H9 (cell line): ENCODE measurements at places on chromosomes 5 and 9. TPM values are rescaled to one million over a fixed set of nuclear protein-coding genes. Genes with fewer than 3 reads are reported as not detected.

DNA sequence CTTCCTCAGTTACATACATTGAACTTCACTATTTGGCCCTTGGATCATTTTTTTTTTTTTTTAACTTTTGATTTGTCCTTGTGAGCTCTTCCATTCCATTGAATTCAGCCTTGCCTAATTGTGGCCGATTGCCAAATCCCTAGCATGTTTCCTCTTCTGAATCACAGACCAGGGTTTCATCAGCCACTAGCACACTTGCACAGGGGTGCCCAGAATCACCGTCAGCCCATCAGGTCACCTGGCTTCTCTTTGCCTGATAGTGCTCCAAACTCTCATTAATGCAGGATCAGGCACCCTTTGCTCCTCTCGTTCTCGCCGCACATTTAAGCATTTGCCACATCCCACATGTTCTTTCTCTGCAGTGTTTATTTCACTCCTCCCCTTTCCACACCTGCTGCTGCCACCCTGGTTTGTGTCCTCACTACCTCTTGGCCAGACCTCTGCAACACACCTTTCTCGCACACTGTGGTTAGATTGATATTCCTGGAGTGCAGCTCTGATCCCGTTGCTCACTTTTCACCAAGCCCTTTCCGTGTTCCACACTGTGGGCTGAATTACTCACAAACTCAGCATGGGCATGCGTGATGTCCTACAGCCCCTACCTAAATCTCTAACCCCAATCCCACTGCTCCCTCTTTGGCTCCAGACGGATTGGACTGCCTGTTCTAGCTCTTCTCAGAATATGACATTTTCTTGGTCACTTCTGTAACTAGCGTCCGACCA is 9.8 kb downstream of the PIK3R1 start:
- H3K4me3 ChIP-seq, result no peak overlapping the region
- no peaks in the 10 kb centered on the region for H3K4me1 ChIP-seq
- no peaks in the 10 kb centered on the region for H3K27me3 ChIP-seq

DNA sequence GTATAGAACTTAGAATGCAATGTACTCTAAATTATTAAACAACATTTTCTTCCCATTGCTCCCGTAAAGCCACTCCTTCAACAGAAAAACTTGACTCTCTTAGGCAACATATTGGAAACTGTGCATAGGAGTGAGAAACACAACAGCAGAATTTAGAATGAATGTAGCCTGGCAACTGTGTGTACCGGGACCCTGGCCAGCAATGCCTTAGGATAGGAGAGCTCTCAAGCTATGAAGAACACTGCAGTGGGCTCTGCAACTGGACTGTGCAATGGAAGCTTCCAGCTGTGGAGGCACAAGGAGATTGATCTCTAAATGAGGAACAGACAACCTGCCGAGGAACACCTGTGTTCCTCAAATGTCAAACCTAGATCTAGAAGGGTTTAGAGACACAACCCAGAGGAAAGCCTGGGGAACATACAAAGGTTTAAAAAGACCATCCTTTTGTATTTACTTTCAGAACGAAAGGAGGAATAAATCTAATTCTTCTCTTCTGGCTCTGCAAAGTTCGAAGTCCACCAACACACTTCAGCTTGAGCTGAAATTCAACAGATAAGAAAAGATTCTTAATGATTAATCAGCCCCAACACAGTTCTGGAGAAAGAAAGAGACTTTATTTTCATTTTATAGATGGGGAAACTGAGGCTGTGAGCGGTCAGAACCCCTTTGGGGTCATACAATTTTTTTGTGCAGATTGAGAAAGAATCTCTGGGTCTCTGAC is 51.5 kb upstream of the ARL15 start:
- no peaks in the 10 kb centered on the region for H3K4me1 ChIP-seq
- no peak for DNase-seq
- H3K36me3 ChIP-seq, result no peaks in the 10 kb centered on the region
- no peak overlapping the region for H3K4me3 ChIP-seq
- no peaks in the 10 kb centered on the region for H3K27me3 ChIP-seq
- no peak overlapping the region for H3K27ac ChIP-seq

DNA sequence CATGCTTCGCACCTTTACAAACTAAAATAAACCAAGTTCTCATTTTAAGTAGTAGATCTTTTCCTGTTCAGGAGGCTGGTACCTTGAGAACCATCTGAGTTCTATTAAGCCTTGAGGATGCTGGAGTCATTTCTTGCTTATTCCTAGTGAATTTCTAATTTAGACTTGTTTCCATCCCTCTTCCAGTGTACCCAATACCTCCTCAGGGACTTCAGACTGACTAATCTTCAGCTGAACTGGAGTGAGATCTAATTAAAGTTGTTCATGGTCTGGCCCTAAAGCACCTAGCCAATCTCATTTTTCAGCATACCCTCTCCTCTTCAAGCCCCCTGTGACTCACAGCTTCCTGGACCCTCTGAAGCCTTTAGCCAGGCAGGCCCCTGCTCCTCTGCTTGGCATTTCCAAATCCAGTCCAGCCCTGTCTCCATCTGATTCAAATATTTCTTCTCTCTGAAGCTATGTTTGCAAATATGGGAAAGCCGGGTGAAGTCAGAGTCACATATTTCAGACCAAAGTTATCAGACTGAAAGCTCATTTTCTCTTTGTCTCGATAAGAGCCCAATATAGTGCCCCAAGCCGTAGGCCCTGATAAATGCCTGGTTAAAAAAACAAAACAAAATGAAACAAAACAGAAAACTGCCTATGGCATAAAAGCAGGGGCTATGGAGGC is 19.4 kb upstream of the TNFSF15 start:
- no peaks in the 10 kb centered on the region for H3K4me1 ChIP-seq
- no peak overlapping the region for H3K27ac ChIP-seq
- H3K27me3 ChIP-seq, result no peaks in the 10 kb centered on the region; the same call in none of the 2 replicates
- H3K4me3 ChIP-seq, result no peak overlapping the region
- DNase-seq, result no peak

GRCh38 chr5:157924931-157925729 is 66.2 kb upstream of the CLINT1 start:
- no peaks in the 10 kb centered on the region for H3K27me3 ChIP-seq
- no peak overlapping the region for H3K4me3 ChIP-seq
- H3K27ac ChIP-seq, result no peak overlapping the region
- H3K4me1 ChIP-seq, result peaks cover 10% of the 10 kb centered on the region
- no peak for DNase-seq
- H3K36me3 ChIP-seq, result no peaks in the 10 kb centered on the region

DNA sequence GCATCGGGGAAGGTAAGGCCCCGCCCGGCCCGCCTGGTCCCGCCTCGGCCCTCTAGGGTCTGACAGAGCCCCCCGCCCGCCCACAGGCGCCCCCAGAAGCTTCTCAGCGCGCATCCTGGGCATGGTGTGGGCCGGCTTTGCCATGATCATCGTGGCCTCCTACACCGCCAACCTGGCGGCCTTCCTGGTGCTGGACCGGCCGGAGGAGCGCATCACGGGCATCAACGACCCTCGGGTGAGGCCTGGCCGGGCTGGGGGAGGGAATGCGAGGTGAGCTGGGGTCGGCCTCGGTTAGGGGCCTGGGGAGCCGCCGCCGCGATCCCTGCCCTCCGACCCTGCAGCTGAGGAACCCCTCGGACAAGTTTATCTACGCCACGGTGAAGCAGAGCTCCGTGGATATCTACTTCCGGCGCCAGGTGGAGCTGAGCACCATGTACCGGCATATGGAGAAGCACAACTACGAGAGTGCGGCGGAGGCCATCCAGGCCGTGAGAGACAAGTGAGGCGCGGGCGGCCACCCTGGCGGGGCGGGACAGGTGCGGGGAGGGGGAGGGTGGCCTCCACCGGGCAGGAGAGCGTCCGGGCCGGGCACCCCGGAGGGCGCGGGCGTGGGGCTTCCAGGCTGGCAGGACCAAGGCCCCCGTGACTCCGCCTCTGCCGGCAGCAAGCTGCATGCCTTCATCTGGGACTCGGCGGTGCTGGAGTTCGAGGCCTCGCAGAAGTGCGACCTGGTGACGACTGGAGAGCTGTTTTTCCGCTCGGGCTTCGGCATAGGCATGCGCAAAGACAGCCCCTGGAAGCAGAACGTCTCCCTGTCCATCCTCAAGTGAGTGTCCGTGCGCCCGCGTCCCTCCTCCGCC is 7.1 kb downstream of the LRRC26 start:
- no peak overlapping the region for H3K27ac ChIP-seq
- H3K4me1 ChIP-seq, result no peaks in the 10 kb centered on the region
- no peaks in the 10 kb centered on the region for H3K36me3 ChIP-seq
- H3K4me3 ChIP-seq, result peak overlapping the region; percentile 82

- H3K27me3 ChIP-seq, result no peaks in the 10 kb centered on the region
- H3K4me1 ChIP-seq, result no peaks in the 10 kb centered on the region
- DNase-seq, result no peak
Observed at GRCh38 chr5:8333977-8334376, 465.0 kb downstream of the MTRR start.

DNA sequence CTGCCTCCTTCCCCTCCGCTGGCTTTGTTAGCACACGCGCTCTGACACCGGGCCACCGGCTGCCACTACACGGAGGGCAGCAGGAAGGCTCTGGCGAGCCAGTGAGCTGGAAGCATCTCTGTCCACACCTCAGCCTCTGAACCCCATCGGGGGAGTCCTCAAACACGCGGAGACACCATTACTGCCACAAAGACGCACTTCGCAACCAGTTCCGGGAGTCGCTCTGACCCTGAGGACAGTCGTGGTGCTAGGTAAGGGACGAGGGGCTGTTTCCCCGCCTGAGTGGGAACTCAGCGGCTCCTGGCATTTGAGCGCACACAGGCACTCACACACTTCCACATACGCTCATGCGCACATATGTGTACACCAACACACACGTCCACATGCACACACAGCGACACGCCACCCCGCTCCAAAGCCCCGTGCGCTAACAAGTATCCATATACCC is 160.0 kb downstream of the C9orf152 start:
- no peaks in the 10 kb centered on the region; the same call in 1 of the 2 replicates for H3K27me3 ChIP-seq
- DNase-seq, result peak; percentile 56
- 0 out of 2 replicates have a peak, but pooled peaks cover 4% of the 10 kb centered on the region for H3K36me3 ChIP-seq
- no peak overlapping the region for H3K27ac ChIP-seq

DNA sequence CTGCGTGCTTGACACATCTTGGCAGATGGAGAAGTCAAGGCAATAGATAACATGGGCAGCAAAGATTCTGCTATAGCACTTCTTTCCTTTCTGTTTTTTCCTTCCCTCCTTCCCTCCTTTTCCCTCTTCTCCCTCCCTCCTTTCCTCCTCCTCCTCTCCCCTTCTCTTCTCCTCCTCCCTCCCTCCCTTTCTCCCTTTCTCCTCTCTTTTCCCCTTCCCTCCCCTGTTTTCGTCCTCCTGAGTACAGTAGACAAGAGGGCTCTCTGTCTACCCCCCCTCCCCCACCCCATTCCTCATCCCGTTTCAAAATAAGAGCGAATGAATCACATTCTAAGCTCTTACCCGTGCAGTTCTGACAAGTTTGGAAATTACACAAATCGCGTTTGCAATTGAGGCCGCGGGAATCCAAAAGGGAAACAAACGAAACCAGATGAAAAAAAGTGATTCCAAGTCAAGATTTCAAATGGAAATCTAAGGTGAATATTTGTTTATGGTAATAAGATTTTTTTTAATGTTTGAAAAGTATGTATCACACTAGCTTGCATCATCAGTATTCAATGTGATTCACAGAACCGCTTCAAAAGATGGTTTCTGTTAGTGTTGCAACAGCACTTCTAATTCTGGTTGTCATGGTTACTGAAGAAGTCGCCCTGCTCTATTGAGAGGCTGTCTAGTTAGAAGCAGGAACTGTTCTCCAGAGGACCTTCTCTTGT is 1.3 kb downstream of the NIM1K start:
- no peak overlapping the region for H3K27ac ChIP-seq
- H3K4me3 ChIP-seq, result peak overlapping the region; percentile 62
- H3K4me1 ChIP-seq, result peaks cover 3% of the 10 kb centered on the region; the same call in 1 of the 2 replicates

DNA sequence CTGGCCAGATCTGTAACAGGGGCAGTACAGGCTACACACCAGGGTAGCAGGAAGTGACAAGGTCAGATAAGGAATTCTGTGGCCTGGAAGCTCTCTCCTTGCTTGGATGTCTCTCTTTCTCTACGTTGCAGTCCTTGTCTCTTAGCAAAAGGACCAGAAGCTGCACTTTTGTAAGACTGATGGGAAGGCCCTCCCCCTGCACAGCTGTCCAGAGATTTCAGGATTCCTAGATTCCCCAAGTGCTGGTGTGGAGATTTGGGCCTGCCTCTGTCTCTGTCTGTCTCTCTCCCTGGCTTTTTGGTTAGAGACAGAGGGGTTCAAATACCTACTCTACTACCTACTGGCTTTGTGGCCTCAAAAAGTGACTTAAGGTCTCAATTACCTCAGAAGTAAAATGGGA is 10.0 kb upstream of the CNTFR start:
- H3K36me3 ChIP-seq, result no peaks in the 10 kb centered on the region
- no peaks in the 10 kb centered on the region for H3K4me1 ChIP-seq
- no peaks in the 10 kb centered on the region for H3K27me3 ChIP-seq
- H3K27ac ChIP-seq, result no peak overlapping the region

DNA sequence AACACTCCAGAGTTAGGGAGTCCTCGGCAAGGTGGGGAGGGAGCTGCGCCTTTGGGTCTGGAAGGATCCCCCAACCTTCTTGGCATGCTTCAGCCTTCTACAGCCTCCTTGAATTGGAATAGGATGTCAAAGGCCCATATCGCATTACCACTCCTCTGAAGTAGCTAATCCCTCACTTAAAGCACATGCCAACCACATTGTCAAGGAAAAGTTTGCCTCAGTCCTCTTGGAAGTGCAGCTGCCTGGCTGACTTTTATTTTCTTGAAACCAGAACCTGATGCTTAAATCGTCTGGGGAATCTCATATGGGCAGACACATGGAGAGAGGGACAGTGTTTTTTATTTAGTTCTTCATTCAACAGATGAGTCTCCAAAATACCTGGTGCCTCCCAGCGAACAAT is 14.5 kb downstream of the CXCL14 start:
- DNase-seq, result no peak
- no peak overlapping the region for H3K4me3 ChIP-seq
- peaks cover 10% of the 10 kb centered on the region; the same call in 1 of the 2 replicates for H3K4me1 ChIP-seq
- H3K36me3 ChIP-seq, result no peaks in the 10 kb centered on the region

DNA sequence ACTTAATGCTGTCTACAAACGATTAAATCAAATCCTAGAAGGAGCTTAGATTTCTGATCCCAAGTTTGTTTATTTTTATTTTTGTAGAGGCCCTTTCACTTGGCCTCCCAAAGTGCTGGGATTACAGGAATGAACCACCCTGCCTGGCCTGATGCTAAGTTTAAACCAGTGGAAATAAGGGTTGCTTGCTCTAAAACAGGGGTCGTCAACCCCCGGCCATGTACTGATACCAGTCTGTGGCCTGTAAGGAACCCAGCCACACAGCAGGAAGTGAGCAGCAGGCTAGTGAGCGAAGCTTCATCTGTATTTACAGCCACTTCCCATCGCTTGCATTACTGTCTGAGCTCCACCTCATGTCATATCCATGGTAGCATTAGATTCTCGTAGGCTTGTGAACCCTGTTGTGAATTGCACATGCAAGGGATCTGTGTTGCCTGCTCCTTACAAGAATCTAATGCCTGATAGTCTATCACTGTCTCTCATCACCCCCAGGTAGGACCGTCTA is 11.4 kb downstream of the TTC1 start:
- no peak overlapping the region for H3K4me3 ChIP-seq
- no peaks in the 10 kb centered on the region for H3K27me3 ChIP-seq
- no peak overlapping the region for H3K27ac ChIP-seq
- H3K36me3 ChIP-seq, result peaks cover 2% of the 10 kb centered on the region; the same call in 2 of the 3 replicates

GRCh38 chr9:71734950-71735349 is 33.4 kb downstream of the CEMIP2 start:
- H3K4me3 ChIP-seq, result no peak overlapping the region
- DNase-seq, result no peak
- H3K27me3 ChIP-seq, result no peaks in the 10 kb centered on the region
- no peak overlapping the region for H3K27ac ChIP-seq
- peaks cover 83% of the 10 kb centered on the region for H3K36me3 ChIP-seq

- H3K36me3 ChIP-seq, result peaks cover 6% of the 10 kb centered on the region; the same call in 1 of the 2 replicates
- no peaks in the 10 kb centered on the region for H3K27me3 ChIP-seq
- H3K27ac ChIP-seq, result no peak overlapping the region
Observed at GRCh38 chr9:93603906-93604326, 27.5 kb downstream of the PHF2 start.

The SPINK9 gene
- total RNA-seq, result not detected in 2 replicates

The ANKRD18A gene
- total RNA-seq, result 11.8 and 14.4 TPM in 2 replicates

The CDX1 gene
- 0.22 TPM in 1 of 2 replicates, not detected in the other for total RNA-seq
